GM03348 (cell line): ENCODE measurements at places on chromosomes 1 and 21.

GRCh38 chr21:27021801-27022200 lies 54.9 kb upstream of the ADAMTS5 start:
- DNase-seq: no peak

- peak; percentile 13 for DNase-seq
Observed at GRCh38 chr1:240797050-240797449, 185.1 kb upstream of the GREM2 start.

GRCh38 chr21:42162831-42163510 lies 56.0 kb upstream of the ABCG1 start:
- no peak for DNase-seq

DNA sequence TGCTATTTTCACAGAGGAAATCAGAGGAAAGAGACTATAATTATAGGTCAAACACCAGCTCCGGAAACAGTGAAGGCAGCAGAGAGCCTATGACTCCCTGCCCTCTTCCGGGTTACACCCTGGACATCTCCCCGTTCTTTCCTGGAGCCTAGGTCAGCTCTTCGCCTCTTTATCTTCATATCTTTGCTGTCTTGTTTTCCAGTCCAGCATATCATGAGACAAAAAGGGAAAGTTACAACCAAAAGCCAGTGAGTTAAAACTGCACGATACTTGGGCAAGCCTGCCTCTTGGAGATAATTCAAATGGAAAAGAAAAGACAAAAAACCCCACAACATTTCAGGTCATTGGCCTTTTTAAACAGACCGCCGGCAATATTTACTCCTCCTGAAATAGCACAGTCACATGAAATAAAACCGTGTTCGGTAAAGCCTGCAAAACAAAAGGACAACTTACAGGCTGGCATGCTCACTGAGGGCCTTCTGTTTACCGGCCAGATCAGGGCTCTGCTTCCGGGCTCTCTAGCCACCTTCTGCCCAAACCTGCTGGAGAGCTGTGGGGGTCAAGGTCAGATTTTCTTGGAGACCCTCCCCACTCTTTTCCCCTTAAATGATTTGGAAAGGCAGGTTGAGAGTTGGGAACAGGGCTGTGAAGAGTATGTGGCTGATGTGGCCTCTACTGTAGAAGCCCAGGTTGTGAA lies 42.8 kb upstream of the PPP2R5A start:
- no peak for DNase-seq

- DNase-seq: no peak
Observed at GRCh38 chr1:53851571-53852285, 13.6 kb upstream of the NDC1 start.

DNA sequence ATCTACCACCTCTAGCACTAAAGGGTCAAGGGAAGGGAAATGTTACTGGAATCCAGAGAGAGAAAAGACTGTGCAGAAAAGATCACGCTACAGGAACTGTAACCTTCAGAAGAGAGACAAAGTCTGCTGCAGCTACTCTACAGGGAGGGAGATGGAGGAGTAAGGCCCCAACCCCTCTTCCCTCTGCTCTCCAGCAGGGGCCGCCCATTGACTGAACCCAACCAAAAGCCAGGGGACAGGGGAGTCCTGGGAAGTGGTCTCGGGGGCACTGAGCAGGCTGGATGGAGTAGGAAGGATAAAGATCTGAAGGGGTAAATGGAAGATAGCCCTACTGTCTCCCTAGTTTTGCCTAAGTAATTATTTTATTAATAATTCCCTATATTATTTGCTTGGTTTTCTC lies 72.8 kb upstream of the NR5A2 start:
- DNase-seq: no peak

- no peak for DNase-seq
Observed at GRCh38 chr1:237736372-237737029, 154.2 kb downstream of the ZP4 start.

DNA sequence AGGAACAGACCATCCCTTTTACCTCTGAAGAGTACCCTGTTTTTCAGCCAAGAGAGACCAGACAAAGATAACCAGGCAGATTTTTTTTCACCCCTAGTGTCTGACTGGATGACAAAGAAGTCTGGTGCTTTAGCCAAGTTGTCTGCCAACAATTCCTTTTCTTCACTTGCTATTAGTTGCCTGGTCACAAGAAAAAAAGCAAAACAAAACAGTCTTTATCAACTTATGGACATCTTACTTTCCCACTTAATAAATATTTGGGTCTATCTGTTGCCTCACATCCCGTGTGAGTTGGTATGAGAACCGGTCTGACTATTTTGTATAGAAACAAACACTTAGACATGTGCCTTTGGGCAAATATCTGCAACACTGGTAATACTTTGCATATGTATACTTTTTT lies 662.9 kb downstream of the PLPP3 start:
- peak; percentile 46 for DNase-seq

GRCh38 chr1:181789395-181789794 lies 272.1 kb downstream of the ZNF648 start:
- DNase-seq: no peak

DNA sequence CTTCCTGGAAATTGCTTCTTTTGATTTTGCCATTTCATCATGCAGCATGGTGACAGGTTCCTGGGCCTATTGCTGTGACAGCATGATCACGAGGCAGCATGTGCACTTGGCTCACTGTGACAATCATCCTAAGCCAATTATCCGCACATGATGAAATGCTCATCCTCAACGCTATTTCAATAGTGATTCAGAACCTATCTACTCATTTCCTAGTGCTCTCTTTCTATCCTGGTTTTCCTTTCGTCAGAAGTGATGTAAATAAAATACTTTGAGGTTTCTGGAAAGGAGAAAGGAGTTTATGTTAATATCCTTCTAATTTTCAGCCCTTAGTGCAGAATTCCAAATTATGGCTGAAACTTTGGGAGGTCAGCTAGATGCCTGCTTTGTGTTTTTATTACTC lies 110.6 kb upstream of the ADAMTS5 start:
- peak; percentile 13 for DNase-seq
